ENCODE measurements at places on chromosomes 3 and 15.

DNA sequence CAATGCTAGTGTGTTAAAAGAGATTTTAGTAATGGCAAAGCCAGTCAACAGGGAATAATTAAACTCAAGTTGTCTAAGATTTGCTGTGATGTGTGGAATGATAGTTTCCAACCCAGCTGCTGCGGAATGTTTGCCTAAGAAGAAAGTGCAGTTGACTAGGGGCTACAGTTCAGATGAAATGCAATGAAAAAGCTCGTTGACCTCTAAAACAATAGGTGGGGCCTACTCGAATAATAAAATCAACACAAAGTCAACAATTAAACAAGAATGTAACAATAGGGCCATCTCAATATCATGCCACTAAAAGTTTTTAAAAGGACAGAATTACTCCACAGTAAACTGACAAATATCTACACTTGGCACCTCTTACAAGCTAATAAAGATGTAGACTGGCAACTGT is 484.2 kb downstream of the MECOM start:
- no peak for DNase-seq

DNA sequence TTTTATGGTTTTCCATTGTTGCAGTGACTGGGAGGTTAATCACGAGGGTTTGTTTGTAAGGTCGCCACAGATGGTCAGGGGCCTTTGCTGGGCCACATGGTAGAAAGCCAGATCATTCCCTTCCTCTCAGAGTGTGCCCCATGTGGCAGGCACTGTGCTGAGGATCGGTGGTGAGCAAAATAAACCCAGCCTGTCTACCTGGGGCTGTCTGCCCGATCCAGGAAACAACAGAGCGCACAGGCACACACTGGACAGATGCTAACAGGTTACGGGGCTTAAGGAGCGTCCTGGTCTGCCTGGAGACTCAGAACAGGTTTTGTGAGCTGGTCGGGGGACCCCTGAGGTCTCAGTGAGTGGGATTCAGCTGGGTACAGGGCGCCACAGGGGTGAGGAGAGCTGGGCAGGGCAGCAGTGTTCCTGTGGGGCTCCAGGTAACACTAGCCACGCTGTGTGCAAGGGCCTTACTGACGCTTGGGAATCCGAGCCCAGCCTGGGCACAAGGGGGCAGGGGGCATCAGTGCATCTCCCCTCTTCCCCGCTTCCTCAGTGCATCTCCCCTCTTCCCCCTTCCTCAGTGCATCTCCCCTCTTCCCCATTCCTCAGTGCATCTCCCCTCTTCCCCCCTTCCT is 136.4 kb downstream of the DNAJB8 start:
- no peak for DNase-seq

DNA sequence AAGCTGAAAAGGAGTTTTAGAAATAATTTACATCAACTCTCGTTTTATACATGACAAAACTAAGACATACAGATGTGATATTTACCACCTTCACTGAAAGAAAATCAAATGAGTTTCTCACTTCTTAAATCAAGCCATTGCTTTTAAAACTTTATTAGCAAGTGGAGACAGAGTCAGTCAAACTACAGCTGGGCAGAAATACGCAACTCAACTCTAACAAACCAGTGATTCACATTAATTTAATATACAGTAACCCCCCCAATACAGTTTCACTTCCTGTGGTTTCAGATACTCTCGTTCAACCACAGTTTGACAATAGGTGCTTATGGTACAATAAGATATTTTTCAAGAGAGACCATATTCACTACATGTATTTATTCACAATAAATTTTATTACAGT is 477.1 kb downstream of the MAGI1 start:
- no peak for DNase-seq

- no peak for DNase-seq
These were observed 8.9 kb upstream of the SEMA5B start for GRCh38 chr3:123036352-123037014.

GRCh38 chr15:25251700-25252390 is 187.0 kb downstream of the UBE3A start:
- no peak for DNase-seq

GRCh38 chr3:29890801-29891200 is 609.9 kb downstream of the RBMS3 start:
- DNase-seq = no peak

GRCh38 chr3:15845475-15845874 is 47.7 kb upstream of the ANKRD28 start:
- DNase-seq = no peak

DNA sequence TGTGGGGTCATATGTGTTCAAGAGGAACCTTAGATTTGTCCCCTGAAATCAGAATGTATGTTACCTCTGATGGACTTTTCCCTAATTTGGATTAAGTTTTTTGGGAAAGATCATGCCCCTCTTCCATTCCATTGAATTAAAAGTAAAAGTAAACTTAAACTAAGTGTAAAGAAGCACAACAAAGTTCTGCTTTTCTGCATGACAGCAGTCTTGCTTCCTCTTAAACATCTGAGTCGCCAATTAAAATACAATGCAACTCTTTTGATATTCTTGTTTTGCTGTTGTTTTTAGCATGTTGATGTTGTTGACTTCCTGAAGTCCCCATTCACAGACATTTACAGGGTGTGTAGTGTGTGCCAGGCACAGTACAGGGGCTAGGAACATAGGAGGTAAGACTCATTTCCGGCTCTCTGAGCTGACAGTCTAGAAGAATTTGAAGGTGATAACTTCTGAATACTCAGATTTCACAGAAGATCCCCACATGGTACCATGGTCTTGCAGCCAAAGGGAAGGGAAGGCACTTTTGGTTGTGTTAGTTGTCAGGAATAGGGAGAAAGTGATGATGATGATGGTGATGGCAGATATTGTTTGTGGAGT is 45.0 kb downstream of the USP13 start:
- DNase-seq = no peak

- no peak for DNase-seq
These were observed 42.5 kb downstream of the ZNF445 start for GRCh38 chr3:44434834-44435510.

GRCh38 chr3:107213044-107213669 is 164.1 kb upstream of the CCDC54 start:
- DNase-seq = no peak

DNA sequence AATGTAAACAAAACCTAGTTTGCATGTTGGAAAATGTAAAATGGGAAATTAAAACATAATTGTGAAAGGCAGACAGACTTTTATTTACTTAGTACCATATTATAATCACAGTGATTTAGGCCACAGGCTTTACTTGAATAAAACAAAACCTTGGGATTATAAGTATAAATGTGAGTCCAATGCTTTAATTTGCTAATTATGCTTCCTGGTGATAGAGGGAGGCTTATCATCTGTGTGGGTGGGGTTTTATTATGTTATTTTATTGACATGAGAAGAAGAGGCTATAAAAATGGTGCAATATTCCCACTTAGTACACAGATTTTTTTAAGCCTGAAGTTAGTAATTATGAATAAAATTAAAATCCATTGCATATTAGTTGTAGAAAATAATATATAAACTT is 248.3 kb upstream of the TBL1XR1 start:
- no peak for DNase-seq

GRCh38 chr3:45964139-45964538 is 20.9 kb downstream of the CXCR6 start:
- no peak for DNase-seq

DNA sequence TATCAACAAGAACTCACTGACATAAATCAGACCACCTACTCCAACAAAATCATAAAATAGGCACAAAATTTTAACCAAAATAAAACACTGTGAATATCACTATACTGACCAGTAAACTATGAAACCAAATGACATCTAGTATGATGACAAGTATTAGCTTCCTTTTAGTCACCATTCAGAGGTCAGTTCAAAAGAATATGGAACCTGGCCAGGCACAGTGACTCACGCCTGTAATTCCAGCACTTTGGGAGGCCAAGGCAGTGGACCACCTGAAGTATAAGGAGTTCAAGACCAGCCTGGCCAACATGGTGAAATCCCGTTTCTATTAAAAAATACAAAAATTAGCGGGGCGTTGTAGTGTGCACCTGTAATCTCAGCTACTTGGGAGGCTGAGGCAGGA is 65.8 kb downstream of the SMARCC1 start:
- no peak for DNase-seq

- no peak for DNase-seq
These were observed 308.3 kb upstream of the SEMA6D start for GRCh38 chr15:47409038-47409437.

- no peak for DNase-seq
These were observed 101.9 kb upstream of the GALNT15 start for GRCh38 chr3:16072420-16073110.

DNA sequence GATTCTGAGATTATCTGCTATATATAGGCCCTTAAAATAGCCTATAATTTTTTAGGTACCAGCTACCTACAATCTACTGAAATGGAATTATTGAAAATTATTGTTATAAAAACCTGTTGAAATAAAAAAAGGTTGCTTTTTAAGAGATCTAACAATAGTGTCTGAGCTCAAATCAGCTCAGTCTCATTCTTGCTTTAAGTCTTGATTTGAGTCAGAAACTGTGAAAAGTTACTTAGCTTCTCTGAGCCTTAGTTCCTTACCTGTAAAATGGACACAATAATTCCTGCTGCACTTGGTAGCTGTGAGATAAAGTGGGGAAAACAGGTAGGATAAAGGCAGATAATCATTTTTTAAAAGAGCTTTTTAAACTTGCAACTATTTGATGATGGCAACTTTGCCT is 118.8 kb upstream of the UBE2E2 start:
- DNase-seq = no peak

GRCh38 chr15:41465822-41466421 is 27.8 kb upstream of the ITPKA start:
- peak; percentile 16 for DNase-seq

DNA sequence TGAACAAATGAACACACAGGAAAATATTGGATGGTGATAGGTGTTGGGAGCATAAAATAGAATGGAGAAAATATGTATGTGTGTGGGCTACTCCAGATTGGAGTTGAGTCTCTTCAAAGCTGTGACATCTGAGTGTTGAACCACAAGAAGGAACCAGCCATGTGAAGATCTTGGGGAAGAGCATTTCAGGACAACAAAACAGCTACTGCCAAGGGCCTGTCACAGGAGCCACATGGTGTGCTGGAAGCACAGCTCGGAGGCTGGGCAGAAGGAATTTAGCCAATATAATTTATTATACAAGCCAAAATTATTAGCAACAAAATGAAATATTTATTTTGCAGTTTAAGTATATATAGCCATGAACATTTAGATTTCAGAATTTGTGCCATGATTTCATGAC is 108.3 kb upstream of the FGF7 start:
- DNase-seq = no peak

DNA sequence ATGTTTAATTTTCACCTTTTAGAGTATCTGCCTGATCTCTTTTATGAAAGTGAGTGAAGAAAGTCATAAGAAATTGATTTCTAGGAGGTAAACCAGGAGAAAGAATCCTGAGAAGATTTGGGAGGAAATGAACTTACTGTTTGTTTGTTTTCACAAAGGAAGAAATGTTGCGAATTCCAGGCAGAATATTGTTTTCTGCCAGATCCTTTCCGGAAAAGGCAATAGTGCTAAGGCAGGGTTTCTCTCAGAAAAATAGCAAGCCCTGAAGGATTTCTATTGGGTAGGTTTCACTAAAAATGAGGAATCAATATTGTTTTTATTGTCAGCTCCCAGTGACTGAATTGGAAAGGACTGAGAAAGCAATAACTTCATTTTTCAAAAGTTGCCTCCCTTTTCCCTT is 85.7 kb upstream of the TGFBR2 start:
- DNase-seq = no peak

DNA sequence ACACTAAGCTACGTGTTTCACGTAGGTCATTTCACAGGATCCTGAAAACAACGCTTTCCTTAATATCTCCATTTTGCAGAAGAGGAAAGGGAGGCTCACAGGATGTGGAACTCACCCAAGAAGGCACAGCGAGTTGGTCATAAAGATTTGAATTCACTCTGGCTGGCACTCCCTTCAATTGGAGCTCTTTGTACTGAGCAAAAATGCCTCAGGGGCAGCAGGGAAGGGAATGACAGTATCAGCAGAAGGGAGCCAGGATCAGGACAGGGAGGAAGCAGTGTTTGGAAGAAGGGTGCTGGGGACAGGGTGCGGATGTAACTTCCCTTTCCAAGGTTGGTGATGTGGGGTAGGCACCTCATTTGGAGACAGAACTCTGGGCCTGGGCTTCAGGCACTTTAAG is 1.1 kb upstream of the ST6GAL1 start:
- no peak for DNase-seq

- DNase-seq = no peak
These were observed 45.8 kb downstream of the FOXB1 start for GRCh38 chr15:60049948-60050347.

GRCh38 chr15:74392451-74392830 is 25.0 kb upstream of the CYP11A1 start:
- no peak for DNase-seq

- DNase-seq = no peak
These were observed 325.4 kb upstream of the AGTR1 start for GRCh38 chr3:148372206-148372875.

- DNase-seq = no peak
These were observed 172.0 kb upstream of the BFSP2 start for GRCh38 chr3:133227813-133228212.
